ENCODE measurements at places on chromosomes 7 and 10.

GRCh38 chr7:2985866-2986265 is 57.8 kb downstream of the CARD11 start:
- DNase-seq, result no peak

- no peak for DNase-seq
Observed at GRCh38 chr10:7686351-7687171, 16.6 kb upstream of the ITIH2 start.

GRCh38 chr7:112092306-112092705 is 113.9 kb downstream of the DOCK4 start:
- DNase-seq, result no peak

- DNase-seq, result peak; percentile 100
Observed at GRCh38 chr7:28408960-28409715, 3.2 kb upstream of the CREB5 start.

- DNase-seq, result no peak
Observed at GRCh38 chr7:2106440-2106839, 126.3 kb downstream of the MAD1L1 start.

DNA sequence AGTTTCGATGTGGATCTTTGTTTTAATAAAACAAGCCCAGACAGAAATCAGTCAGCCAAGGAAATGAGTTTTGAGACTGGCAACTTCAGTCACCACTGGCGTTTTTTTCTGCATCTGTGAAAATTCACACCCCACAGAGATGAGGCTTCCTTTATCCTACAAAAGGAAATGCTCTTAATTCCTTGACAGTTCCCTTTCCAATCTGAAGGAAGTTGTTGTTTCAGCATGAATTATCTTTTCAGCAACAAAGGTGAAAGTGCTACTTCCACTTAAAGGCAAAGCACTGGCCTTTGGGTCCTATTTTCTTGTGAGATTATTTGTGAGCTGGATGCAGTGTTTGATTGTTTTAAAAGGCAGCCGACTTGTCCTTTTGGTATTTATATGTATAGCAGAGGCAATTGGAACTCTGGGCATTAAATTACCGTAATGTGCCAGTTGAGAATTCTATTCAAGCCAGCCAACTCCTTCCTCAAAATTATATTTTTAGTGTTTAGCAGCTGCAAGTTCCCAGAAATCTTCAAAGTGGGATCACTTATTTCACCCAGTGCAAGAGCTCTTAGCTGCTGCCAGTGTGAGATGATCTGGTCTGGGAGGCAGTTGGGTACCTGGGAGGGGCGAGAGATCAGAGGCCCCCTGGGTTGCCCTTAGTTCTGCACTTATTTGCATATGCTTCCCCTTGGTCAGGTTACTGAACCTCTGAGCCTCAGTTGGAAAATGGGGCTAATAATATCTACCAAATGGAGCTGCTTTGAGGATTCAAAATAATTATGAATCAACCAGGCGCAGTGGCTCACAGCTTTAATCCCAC is 427.1 kb downstream of the GALNT17 start:
- DNase-seq, result no peak

DNA sequence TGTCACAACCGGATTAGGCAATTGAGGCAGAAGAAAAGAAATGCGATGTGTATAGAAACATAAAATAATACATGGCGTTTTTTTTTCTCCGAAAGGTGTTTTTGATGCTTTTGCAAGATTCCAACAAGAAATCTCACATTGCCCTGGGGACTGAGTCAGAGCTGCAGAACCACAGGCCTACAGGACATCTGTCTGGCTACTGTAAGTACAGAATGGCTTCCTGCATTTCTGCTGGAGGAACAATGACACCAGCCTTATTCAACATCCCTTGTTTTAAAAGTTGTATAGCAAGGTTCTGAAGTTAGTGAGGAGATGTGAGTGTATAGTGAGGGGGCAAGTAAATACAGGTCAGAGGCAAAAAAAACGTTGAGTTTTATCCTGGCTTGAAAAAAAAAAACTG is 256.4 kb downstream of the ABCA13 start:
- DNase-seq, result no peak

DNA sequence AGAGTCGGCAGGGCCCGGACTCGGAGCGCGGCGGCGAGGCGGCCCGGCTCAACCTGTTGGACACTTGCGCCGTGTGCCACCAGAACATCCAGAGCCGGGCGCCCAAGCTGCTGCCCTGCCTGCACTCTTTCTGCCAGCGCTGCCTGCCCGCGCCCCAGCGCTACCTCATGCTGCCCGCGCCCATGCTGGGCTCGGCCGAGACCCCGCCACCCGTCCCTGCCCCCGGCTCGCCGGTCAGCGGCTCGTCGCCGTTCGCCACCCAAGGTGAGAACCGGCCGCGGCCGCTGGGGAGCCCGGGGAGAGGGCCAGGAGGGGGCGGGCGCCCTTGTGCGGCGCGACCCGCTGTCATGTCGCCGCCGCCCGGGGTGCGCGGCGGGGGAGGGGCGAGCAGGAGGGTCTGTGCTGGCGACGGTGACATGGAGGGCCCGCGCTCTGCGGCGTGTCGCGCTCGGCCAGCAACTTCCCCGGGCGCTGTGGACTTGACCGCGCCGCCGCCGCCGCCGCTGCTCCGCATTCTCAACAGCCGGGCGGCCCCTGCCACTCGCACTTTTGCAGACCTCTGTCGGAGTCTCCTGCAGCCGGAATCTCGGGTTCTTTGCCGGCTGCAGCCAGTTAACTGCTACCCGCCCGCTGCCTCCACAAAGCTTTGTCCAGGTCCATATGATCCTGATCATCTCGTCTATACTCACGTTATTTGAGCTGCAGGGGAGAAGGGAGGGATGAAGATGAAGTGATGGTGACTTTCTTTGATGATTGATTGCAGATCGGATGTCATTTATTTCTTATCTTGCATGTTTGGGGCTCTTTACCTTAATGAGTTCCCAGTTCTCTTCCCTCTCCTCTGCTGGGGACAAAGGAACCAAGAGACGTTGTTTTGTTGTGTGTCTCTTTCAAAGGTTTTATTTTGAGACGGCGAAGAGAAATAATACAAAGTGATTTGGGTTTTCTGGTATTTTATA is 869 bp downstream of the TRIM24 start:
- DNase-seq, result no peak

- DNase-seq, result no peak
Observed at GRCh38 chr7:90579181-90579688, 16.9 kb upstream of the CDK14 start.

GRCh38 chr10:94092848-94093247 is 99.1 kb downstream of the PLCE1 start:
- DNase-seq, result no peak

GRCh38 chr10:101564490-101564991 is 23.5 kb downstream of the POLL start:
- DNase-seq, result no peak

DNA sequence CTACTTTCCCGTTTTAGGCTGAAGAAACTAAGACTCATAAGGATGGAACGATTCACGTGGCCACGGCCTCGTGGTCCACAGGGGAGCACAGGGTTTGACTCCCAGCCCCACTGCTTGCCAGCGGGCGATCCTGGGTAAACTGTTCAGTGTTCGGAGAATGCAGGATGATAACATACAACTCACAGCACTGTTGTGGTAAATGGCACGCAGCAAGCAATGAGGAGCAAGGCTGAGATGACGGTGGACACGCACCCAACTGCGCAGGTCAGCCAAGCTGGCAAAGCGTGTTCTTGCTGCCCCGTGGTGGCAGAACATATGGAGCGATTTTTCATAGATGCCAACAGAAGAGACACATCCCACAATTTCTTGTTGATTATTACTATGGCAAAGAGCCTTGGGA is 272.7 kb downstream of the DNAJB6 start:
- DNase-seq, result no peak

DNA sequence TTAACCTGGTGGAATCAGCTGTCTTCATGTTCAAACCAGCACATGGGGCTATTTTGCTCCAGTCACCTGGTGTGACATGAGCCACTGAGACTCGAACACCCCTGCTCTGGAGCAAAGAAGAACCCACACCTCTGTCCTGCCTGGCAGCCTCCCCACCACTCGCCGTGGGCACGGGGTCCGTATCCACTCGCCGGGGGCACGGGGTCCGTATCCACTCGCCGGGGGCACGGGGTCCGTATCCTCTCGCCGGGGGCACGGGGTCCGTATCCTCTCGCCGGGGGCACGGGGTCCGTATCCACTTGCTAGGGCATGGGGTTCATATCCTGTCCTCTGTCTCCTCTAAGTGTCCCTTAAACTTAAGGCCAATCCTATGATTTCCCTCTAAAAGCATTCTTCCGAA is 558.7 kb downstream of the PTPRN2 start:
- DNase-seq, result no peak

- DNase-seq, result no peak
Observed at GRCh38 chr10:87931836-87932230, 68.4 kb downstream of the PTEN start.

Measured in right atrium auricular region (tissue), 2 donors.